ENCODE measurements at places on chromosomes 7 and 10. TPM values are rescaled to one million over a fixed set of nuclear protein-coding genes. Genes with fewer than 3 reads are reported as not detected.

Gene GRM8
- total RNA-seq = not detected

- DNase-seq = no peak
Measured at GRCh38 chr7:43117861-43118260, 5.4 kb downstream of the HECW1 start.

DNA sequence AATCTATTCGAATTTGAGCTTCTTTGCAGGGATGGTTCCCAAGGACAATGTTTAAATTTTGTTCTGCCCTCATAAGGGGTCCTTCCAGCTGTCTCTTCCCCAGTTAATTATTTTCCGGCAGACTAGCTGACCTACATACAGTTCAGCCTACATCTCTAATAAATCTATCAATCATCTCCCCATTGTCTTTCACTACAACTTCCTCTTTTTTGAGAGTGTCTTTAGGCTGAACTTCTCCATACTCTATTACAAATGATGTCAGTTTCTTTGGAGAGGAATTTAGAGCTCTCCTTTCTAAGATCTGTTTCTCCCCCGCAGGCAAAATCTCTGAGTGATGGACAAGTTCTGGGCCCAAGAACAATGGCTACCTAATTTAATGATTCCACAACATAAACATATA is 122.2 kb downstream of the PCLO start:
- no peak for DNase-seq

GRCh38 chr7:154442939-154443338 is 390.7 kb downstream of the DPP6 start:
- no peak for DNase-seq

DNA sequence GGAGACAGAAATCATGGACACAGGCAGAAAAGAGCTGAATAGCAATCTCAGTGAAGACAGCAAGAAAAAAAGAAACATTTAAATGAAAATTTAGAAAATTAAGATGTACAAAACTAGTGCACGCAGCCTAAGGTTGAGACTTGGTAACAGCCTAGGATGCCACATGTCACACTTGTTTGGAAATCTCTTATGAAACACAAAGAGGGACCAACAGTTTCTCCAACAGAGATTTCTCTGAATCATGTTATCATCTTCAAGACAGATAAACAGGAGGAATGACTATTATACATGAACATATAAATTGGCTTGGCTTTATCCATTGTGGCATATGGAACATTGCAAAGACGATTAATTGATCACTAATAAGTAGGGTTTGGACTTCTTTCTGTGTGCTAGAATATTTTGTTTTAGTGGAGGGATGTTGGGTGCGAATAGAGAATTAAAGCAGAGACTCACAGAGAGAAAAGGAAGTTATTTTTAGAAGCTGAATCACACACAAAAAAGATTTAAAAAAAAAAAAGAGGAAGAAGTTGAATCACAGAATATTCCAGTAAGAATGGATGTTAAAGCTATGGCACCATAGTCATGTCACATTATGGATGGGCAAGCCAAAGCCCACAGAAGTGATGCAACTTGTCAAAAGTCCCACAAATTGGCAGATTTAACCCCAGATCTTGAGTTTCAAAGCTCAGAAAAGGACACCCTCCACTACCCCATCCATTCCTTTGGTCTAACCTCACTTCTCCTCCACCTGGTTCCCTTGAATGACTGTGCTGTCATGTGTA is 91.6 kb downstream of the MYOF start:
- DNase-seq = no peak

DNA sequence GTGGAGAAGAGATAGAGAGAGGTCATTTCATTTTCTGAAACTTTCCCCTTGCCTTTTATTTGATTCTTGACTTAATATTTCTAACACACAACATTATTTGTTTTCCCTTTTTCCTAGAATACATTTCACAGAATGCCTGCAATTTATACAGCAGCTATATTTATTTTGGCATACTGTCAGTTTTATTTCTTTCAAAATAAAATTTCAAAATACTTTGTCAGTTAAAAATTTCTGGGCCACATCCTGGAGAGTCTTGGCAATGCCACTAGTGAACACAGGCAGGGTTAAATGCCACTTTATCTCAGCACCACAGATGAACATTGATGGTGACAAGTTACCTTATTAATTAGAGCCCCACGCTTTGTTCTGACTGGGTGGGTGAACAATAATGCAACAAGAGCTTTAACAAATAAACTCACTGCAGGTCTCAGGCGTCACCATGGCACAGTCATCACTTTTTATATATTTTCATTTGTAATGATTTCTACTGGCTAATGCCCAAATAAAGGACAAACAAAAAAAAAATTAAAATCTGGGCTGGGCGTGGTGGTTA is 494.0 kb downstream of the KIF20B start:
- DNase-seq = no peak

DNA sequence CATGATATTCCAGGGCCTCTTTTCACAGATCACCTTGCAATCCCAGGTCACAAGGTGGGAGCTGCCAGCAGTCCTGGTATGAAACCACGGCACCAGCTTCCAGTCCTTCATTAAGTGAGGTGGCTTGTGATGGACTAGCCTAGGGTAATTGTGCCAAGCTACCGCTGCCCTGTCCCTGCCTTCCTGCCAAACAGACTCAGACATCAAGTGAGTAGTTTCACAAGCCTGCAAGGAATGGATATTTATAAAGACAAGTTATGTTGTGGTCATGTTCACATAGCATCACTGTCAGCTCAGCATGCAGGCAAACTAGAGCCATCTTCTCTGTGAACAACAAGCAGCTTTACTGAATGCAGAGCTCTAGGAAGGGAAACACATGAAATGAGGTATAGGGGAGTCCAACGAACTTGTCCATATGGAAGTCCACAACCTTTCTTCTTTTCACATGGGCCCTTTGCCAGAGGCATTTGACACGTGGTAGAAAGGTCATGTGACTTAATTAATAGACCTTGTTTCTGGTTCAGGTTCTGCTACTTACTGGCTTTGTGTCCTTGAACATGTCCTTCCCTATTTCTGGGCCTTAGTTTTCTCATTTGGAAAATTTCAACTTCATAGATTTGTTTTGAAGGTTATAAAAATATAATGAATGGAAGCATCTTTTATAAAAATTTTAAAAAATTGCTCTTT is 1061.2 kb downstream of the KCNMA1 start:
- peak; percentile 76 for DNase-seq

Measured in MG63 (cell line).